Tongue (tissue), 3 donors: ENCODE measurements at places on chromosomes 4 and X. TPM values are rescaled to one million over a fixed set of nuclear protein-coding genes. Genes with fewer than 3 reads are reported as not detected.

DNA sequence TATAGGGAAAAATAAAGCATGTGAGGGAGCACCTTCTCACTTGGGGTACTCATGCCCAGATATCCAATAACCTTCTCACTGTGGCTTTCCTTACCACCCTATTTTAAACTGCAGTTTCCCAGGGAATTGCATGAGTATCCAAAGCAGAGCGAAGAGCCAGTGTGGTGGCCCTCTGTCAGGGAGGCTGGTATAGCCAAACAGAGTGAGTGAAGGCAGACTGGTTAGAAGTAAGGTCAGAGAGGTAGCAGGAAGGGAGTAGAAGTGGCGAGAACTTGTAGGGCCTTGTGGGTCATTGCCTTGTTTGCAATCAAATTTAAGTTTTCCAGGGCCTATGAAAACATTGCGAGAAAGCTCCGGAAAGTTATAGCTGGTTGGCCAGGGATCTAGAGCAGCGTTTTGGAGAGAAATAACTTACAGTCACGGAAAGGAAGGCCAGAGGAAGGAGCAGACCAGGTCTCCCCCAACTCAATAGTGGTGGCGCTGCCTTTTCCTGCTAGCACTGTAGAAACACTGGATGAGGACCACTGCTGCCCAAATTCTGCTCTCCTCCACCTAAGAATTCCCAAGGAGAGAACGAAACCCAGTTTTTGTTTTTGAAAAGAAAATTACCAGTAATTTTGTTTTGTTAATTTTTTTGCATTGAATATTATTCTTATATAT is 77.2 kb downstream of the PDLIM5 start:
- DNase-seq: no peak

- no peak for DNase-seq
These were observed 31.5 kb downstream of the ACTRT1 start for GRCh38 chrX:128020701-128021100.

DNA sequence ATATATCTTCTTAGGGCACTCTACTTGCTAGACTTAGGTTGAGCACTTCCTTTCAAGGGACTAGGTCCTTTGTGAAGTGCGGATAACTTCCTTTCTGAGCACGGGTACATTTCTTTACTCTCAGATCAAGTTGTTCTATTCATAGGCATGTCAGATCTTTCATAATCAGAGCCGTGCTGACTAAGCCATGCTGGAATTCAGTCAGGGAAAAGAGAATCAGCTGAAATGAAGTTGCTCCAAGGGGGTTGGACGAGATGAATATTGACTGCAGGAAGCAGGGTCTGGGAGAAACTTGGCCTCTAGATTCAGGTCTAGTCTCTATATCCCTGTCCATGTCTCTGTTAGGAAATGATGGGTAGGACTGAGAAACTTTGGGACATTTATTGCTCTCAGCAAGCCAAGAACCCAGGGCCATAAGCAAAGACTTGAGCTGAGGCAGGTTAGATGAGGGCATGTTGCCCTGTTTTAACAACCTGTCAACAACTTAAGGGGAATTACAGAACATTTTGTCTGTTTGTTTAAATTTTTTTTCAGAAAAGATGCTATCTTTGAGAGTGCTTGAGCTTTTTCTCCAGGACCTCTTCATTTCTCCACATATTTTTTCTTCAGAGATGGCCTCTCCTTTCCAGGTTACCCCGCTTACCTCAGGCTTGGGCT is 28.3 kb downstream of the AREG start:
- DNase-seq: no peak

DNA sequence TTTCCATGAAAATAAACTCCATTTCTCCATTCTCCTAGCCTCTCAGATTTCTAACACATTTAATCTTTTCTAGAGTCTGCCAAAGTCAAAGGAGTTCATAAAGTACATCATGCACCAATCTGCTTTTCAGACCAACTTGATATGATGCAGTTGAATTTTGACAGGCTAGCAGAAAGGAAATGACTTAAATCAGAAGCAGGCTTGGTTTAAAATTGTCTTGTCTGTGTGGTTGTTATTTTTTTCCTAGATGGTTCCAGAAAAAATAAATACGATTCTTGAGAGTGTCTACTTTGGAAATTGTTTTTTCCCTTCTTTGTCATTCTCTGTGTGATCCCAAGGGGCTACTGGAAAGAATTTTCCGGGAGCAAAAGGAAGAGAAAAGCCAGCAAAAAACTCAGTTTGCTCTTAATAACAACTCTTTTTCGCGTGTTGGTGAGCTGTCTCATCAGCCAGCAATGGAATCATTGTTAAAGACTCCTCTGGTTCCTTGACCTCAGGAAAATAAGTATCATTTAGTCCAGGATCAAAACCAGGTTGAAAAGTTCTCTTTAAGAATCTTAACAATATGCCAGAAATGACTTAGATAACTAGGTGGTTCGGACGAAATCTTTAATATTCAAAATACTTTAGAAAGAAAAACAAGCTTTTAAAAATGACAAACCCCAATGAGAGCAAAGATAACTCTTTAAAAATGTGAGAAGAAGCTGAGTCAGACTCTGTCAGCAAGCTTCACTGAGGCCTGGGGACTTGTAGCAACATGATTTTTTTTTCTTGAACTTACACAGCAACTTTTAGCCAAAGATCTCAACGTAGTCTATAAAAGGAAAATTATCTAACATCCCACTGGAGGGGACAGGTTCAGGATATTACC is 49.7 kb upstream of the GAB1 start:
- peak; percentile 61 for DNase-seq

DNA sequence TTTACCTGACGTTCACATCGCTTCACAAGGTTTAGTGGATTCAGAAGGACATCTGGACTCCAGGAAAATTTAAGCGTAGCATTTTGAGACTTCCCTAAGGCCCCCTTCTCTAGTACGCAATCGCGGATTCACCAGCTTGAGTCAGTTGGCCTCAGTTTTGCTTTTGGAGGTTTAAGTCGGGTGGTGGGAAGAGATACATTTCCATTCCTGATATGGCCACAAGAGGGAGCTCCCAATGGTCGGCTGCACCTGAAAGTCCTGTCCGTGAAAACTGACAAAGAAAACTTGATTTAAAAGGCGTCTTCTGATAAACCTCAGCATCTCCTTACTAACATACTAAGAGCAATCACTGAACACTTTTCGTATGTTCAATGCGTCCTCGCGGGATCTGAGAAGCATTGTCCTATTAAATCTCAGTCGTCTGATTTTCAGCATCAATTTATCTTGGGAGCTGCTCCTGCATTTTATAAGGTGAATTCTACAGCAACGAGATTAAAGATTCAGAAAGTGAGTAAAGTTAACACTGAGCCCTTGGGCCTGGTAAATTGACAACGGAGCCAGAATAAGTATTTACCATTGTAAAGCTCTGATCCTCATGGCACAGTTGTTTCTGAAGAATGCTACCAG is 50.6 kb downstream of the LGI2 start:
- peak; percentile 87 for DNase-seq

DNA sequence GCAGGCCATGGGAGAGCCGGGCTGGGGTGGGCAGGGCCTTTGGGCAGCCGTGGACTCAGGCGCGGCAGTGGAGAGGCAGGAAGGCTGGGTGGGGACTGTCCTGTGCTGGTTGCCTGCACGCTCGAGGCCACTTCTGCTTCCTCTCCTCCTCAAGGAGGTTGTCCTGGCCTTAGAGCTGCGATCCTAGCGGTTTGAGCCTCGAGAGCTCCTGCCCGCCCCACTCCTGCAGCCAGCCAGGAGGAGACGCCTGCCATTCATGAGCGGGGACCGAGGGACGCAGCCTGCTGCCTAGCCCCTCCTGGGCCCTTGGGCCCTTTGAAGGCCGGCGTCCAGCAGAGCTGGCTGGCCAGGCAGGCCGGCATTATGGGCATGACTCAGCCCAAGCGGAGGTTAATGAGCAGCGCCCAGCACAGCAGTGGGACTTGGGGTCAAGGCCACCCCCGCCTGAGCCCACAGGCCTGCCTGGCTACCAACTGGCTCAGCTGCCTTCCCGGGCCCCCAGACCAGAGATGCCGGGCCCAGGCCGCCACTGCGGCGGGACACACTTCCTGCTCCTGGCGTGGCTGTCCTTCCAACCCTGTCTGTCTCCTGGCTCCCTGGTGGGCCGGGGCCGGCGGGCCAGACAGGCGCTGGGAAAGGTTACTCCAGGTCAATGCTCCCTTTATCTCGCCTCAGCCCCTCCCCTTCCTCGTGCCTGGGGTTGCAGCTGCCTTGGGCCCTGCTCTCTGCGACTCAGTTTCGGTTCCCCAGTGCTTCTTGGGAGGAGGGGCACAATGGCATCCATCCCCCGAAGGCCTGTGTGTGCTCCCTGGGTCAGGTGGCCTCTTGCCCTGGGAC is 1.8 kb downstream of the ABCD1 start:
- peak; percentile 77 for DNase-seq

DNA sequence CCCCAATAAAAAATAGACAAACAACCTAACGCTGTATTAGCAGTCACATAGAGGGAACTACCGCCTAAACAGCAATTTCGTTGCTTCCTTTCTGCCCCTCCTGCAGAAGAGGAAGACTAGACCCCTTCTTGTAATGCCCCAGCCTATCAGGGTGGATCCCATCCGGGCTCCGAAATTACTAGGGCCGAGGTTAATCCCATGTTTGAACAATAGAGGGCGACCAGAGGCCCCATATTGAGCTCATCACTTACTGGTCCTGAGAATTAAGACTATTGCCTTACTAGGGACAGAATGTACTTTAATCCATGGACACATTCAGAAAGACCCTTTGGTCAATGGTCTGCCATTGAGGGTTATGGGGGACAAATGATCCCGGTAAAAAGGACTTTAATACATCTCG is 11.8 kb upstream of the ZNF630 start:
- peak; percentile 65 for DNase-seq

GRCh38 chr4:108520807-108521206 is 99.6 kb upstream of the RPL34 start:
- no peak for DNase-seq

DNA sequence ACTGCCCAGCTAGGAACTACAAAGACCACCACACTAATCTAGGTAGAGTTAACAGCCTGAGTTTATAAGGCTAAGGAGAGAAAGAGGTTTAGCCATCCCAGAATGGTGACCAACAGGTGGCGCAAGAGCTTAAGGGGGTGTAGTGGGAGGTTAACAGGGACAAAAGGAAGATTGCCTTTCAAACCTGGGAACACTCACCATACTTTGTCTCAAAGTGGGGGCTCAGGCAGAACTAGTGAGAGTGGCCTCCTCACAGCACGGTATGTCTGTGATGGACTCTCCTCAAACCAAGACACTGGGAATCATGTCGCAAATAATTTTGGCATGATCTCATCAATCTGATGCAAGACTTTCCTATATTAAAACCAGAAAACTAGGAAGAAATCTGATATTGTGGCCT is 23.4 kb downstream of the CCNI start:
- DNase-seq: peak; percentile 42

DNA sequence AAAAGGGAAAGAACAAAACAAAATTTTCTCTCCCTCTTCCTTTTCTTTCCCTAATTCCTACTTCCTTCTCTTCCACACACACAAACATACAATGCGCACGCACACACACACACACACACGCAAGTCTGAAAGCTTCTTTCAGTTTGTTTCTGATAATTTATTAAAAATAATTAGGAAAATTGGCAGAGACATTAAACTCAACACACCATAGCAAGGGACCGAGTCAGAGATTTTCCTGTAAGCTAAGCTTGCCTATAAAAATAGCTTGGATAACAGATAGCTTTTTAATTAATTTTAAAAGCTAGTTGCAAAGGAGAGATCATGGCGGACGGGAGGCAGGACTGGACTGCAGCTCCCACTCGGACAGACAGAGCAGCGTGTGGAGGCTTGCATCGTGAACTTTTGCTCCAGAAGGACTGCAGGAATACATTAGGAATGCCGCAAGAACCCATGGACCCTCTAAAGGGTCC is 92.6 kb upstream of the MAPK10 start:
- DNase-seq: no peak

DNA sequence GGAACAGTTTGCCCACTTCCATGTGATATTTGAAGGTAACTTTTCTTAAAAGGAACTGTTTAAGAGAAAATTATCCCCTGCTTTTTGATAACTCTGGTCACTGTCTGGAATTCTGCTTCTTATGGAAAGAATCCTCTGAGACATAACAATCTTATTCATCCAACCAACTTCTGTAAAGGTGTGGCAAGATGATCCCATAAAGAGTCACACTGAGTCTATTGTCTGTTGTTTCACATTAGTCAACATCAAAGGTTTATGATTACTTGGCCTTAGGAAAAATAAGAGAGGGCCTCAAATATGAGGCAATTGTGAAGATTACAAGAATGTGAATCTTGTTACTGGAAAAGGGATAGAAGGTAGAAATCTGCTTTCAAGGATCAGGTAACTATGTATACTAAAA is 88.0 kb upstream of the MAGEB18 start:
- no peak for DNase-seq

DNA sequence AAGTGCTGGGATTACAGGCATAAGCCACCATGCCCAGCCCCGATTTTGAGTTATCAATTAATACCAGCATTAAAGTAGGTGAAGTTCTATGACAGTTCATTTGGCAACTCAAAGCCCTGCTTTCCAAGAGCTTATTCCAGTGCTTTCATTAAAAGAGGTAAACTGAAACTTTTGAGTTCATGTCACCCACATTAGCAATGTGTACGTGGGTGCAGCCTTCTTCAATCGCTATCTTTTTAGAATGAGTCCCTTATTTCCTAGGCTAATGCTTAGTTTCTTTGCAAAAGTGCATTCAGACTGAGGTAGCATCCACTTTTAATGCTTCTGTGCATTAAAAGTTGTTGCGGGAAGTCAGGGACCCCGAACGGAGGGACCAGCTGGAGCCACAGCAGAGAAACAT is 26.1 kb upstream of the MTNR1A start:
- DNase-seq: no peak

DNA sequence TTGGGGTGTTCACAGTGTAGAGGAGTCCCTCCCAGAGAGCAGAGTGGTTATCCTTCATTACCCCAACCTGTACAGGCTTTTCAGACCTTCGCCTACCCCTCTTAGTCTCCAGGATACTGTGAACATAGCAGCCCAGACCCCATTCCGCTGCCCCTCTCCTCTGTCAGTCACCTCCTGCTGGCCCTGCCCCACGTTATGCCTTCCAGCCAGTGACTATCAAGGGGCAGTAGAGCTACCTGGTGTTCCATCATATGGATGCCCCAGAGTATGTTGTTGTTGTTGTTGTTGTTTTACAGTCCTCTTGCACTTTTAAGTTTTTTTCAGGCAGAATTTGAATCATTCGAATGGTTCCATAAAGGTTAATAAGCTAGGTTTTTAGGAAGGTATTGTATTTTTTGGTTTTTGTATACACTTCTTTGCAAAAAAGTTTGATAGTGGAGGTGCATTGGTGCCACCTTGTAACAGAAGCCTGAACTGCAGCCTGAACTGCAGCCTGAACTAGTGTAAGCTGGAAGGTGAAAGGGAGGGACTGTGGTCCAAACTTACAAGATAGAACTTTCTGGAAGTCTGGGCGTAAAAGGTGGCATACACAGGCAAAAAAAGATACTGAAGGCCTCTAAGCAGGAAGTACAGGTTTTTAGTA is 101.4 kb upstream of the RAB40AL start:
- peak; percentile 7 for DNase-seq

- no peak for DNase-seq
These were observed 1710.3 kb upstream of the PCDH7 start for GRCh38 chr4:29009908-29010307.

The SSX3 gene
- not detected for total RNA-seq

The HPGD gene
- total RNA-seq: 16.7 TPM

The PAGE2B gene
- total RNA-seq: not detected

The MAML3 gene
- total RNA-seq: 7.0 TPM

The HTT gene
- 69.3 TPM for total RNA-seq

The PPP2R2C gene
- 8.8 TPM for total RNA-seq

The DUSP9 gene
- not detected for total RNA-seq

The PABPC4L gene
- 13.1 TPM for total RNA-seq

The RBMX gene
- total RNA-seq: 297 TPM
